LoVo (cell line): ENCODE measurements at places on chromosomes 5 and 9.

DNA sequence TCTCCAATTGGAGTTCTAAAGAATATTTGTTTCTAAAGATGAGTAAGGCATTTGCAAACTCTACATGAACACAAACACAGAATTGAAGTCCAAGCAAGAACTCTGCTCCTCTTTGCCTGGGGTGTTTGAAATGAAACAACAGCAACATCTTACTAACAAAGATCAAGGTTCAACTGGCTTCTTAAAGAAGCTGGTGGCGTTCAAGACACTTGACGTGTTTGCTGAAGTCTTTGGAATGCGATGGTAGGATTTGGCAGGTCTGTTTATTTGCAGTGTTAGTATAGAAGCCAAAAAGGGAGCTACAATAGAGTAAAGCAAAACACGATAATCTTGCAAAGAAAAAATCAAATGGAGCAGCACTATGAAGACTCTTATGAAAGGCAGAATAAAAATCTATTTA is 94.9 kb downstream of the BASP1 start:
- DNase-seq, result no peak

DNA sequence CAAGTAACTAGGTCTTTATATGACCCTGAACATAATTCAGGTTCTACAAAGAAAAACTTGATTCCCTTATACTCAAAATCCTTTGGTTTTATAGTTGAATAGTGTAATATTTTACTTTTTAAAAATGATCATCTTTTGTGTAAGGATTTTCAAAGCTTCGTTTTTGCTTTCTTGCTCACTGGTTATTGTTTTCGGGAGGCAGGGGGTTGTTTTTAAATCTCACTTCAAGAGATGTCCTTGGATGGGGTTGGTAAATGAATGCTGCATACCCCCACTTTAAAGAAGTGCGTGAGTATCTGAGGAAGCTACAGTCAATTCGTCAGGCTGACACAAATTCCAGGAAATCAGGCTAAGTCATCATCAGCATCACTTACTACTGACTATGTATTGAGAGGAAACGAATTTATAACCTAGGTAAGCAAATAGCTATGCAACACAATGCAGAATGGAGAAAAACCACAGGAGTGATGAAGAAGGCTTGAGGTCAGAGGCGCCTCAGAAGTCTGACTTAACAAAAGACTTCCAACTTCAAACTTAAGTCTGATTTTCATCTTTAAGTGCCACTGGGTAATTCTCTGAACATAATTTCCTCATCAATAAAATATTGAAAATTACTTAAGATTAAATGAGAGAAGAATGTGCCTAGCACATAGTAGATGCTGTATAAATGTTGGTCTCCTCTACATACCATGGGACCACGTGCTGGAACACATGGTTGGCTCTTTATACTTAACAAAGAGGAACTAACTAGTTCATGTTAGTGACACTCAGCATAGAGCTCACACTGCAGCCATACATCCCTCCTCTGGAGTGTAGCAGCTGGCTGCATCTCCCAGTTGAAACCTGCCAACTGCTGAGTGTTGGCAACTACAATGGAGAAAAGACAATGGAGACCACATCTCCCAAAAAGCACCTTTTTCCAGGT is 106.0 kb upstream of the KIF2A start:
- no peak for DNase-seq

- no peak for DNase-seq
Observed at GRCh38 chr5:176413255-176413565, 3.1 kb downstream of the CLTB start.

DNA sequence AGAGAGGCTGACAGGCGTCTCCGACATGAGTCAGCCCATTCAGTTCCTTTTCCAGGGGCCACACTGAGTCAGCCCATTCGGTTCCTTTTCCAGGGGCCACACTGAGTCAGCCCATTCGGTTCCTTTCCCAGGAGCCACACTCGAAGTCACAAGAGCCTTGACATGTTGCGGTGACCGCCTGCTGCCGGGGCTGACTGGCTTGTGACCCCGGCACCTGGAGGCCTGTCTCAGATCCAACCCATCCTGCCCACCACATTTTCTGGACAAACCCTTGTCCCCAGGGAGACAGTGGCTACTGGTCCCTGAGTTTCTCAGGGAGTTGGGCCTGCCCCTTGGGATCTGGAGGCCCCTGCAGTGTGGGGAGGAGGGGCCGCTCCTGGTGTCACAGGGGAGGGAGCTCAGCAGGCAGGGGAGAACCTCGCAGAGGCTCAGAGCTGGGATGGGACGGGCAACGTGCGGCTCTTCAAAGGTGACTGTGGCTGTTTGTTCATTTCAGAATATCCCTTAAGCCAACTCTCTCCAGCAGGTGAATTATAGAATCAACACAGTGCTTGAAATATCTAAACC is 40.5 kb upstream of the LPCAT1 start:
- DNase-seq, result no peak

DNA sequence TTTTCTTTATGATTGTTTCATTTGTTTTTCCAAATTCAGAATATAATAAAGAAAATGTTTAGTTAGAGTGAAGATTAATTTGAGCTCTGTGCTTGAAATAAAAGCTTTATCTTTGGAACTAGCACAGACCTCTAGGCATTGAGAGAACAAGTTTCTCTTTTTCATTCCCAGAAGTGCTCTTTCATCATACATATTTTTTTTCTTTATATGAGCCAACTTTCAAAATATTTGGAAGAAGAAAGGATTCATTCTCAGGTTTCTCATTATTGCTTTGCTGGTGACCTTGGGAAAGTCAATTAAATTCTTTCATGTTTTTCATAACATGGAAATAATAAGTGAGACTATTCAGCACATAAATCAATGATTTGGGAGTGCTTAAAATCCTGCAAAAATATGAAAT is 16.8 kb downstream of the CTXN3 start:
- no peak for DNase-seq

DNA sequence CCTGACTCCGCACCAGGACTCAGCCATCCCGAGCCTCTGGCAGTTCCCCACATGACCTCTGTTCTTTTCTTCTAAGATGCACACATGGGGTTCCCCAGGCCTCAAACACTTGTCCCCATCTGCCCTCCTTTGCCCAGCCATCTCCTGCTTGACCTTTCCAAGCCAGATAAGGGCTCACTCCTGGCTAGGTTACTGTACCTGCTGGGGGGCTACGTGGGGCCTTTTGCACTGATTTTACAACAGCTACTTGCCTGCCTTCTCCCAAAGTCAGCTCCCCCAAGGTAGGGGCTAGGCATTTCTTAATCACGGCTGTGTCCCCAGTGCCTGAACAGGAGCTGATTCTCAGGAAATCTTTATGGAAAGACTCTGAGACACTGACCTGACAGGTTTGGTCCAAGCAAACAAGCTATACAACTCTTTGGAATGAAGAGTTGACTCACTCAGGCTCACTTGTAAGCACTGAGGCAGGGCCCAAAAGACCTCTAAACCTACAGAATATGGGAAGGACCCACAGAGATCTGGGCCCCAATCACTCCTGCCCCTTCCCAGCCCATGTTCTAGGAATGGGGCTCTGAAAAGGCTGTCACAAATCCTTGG is 2.5 kb downstream of the MACROH2A1 start:
- no peak for DNase-seq

- no peak for DNase-seq
Observed at GRCh38 chr9:99605016-99605743, 216.5 kb upstream of the NR4A3 start.

GRCh38 chr5:171093598-171093997 is 215.4 kb upstream of the TLX3 start:
- no peak for DNase-seq

DNA sequence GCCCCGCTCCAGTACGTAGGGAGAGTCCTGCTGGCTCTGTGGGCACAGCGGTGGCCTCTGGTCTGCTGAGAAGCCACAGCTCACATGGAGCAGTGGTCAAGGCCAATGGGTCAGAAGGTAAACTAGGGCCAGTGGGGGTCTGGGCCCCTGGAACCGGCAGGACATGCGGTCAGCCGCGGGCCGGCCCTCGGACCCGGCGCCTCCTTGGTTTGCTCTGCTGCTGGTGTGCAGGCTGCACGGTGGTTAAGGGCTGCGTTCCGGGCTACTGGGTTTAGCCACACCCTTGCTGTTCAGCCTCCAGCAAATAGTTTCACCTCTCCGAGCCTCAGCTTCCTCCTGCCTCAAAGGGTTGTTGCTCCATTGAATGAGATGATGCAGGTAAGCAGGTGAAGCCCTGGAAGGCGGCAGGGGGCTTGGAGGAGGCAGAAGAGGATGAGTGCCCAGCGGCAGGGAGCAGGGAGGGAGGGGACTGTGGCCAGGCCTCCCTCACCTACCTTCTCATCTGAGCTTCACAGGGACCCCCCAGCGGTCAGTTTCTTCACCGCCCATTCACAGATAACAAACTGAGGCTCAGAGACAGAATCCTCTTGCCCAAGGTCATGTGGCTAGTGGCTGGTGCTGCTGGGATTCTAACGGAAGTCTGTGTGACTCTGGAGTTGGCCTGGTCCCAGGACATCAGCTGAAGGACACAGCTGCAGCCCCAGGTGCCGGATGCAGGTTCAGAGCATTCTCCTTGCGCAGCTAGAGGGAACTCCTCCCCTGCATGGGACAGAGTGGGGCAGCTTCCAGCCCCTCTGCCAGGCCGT is 3.7 kb upstream of the COL5A1 start:
- no peak for DNase-seq

GRCh38 chr9:12818431-12819000 is 43.7 kb downstream of the LURAP1L start:
- DNase-seq, result no peak

- no peak for DNase-seq
Observed at GRCh38 chr9:2691626-2692025, 25.7 kb upstream of the KCNV2 start.

DNA sequence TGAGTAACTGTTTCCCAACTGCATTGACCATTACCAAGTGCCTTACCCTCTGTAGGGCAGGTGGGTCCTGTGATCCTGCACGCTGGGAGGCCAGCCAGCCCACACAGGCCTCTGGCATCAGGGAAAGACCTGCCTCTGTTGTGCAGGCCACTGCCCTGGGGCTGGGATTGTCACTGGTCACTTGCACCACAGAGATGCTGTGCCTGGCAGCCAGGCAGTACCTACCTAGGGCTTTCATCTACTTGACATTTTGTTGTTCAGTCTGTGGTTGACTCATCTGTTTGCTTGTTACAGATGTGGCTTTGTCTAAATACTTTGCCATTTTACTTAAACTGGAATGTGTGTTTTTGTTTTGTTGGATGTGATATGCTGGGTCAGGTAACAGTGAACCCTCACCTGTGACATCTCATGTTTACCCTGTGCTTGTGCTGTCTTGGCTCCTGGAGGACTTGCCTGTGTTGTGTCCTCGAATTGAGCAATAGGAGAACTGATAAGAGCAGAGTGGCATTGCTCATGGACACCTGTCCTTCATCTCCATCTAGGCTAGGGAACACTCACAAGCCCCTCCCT is 32.8 kb downstream of the SECISBP2 start:
- DNase-seq, result no peak

- no peak for DNase-seq
Observed at GRCh38 chr5:1349246-1349645, 4.3 kb upstream of the CLPTM1L start.

GRCh38 chr5:146919304-146919703 is 40.7 kb upstream of the PPP2R2B start:
- DNase-seq, result no peak

- DNase-seq, result no peak
Observed at GRCh38 chr5:72402381-72402890, 82.3 kb downstream of the PTCD2 start.

GRCh38 chr5:131550606-131551005 is 84.4 kb downstream of the RAPGEF6 start:
- no peak for DNase-seq

- peak; percentile 77 for DNase-seq
Observed at GRCh38 chr5:57499262-57500050, 16.8 kb upstream of the ACTBL2 start.

DNA sequence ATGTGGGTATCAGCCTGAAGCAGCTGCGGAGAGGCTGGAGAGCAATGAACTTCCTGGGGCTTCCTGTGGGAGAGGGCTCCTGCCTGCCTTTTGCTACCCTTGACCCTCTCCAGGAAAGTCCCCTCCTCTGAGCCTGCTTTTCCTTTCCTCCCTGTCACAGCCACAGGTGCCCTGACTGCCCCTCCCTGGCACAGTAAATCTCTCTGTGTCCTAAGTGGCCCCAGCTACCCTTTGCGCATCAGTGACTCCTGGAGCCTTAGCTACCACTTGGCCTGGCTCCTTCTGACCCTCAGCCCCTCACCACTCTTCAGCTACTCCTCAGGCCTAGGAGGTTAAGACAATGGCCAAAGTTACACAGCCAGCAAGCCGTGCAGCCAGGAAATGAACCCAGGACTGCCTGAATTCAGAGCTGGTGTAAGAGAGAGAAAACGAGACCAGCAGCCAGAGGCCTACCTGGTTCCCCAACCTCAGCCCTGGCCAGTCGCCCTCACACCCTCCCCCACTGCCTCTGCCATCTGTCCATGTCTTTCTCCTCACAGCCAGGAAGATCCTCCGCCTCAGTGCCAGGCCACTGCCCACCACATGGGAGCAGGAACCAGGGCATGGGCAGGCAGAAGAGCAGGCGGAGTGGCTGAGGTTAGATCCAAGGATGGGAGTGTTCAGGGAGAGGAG is 18.6 kb downstream of the CNTFR start:
- DNase-seq, result no peak
